ENCODE measurements at places on chromosomes 6 and 20.

- DNase-seq: no peak
These were observed 1.5 kb downstream of the MAFB start for GRCh38 chr20:40687384-40688128.

GRCh38 chr20:39691151-39691862 lies 729.2 kb downstream of the DHX35 start:
- DNase-seq: no peak

- no peak for DNase-seq
These were observed 45.1 kb upstream of the TENT5A start for GRCh38 chr6:81797591-81797990.

GRCh38 chr6:85449388-85449817 lies 480 bp upstream of the NT5E start:
- DNase-seq: peak; percentile 26

- no peak for DNase-seq
These were observed 61.0 kb downstream of the DZANK1 start for GRCh38 chr20:18405826-18406225.

GRCh38 chr6:29850011-29850553 lies 22.5 kb downstream of the HLA-G start:
- no peak for DNase-seq

- no peak for DNase-seq
These were observed 488.4 kb upstream of the MMS22L start for GRCh38 chr6:97771372-97771771.

DNA sequence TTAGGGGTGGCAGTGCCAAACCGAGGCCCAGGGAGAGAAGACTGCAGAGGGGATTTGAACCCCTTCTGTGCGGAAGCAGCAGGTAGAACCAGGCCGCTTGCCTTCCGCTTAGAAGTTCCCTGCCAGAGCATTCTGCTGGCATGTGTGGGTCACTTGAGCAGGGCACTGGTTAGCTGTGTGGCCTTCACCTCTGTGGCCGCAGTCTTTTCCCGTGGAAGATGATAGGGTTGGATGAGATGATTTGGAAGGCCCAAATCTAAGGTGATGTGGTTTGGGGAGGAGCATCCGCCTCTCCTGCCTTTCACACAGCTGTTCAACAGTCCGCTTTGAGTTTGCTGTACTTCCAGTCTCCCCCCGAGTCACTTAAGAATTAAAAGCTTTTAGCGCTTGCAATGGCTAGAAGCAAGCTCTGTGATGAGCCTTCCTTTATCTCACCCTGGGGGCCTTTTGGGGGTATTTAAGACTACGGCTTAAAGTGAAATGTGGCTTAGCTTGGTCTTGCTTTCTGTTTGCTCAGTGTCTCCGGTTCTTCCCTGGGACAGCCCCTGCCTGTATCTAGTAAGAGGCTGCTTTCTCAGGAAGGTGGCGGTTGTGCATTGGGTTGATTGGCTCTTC lies 743 bp downstream of the CMTR1 start:
- DNase-seq: peak; percentile 13

DNA sequence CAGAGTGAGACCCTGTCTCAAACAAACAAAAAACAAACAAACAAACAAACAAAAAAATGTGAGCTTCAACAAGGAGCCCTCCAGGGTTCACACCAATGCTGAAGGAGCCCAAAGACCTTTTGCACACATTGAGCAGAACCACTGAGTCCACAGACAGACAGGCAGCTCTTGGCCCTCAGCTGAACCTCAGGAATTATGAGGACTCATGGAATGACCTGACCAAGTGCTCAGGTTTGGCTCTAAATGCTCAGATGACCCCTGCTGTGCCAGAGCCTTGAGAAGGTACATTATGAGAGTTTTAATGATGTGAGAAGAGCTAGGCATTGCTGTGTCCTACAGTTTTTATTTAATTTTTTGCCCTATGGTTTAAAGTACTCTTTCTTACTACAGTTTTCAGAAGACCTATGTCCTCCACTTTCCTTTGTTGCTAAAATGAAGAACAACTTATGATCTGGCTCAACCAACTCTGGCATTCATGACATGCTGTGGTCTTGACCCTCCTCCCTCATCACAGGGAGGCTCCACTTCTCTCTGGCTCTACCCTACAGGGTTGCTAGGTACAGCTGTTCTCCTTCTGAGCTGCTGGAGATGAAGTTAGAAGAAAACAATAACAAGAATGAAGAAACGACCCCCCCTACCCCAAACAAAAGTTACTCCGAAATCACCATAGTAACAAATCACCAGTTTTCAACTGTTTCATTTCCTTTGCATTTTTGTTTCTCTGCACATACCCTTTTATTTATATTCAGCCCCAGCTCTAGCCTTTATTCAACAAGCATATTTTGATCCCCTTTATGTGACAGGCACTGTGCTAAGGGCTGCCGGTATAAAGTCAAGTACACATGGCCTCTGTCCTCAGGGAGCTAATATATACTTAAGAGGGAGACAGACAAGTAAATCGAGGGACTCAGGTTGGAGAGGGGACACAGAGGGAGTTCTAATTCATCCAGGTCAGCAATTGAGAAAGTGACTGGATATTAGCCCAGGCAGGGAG lies 128.7 kb upstream of the TRAF3IP2 start:
- DNase-seq: no peak

DNA sequence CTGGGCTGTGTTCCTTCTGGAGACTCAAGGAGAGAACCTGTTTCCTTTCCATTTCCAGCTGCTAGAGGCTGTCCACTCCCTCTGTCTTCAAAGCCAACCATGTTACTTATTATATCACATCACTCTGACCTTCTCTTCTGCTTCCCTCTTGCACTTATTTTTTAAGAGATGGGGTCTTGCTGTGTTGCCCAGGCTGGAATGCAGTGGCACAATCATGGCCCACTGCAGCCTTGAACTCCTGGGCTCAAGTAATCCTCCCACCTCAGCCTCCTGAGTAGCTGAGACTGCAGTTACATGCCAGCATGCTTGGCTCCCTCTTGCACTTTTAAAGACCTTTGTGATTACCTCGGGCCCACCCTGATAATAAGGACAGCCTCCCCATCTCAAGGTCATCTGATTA lies 160.0 kb upstream of the DTNBP1 start:
- DNase-seq: no peak

- no peak for DNase-seq
These were observed 627.4 kb upstream of the CITED2 start for GRCh38 chr6:140001821-140002341.

GRCh38 chr6:128598571-128598970 lies 78.2 kb upstream of the PTPRK start:
- no peak for DNase-seq

- no peak for DNase-seq
These were observed 456.2 kb downstream of the CD109 start for GRCh38 chr6:74152096-74152675.

- no peak for DNase-seq
These were observed 158.8 kb downstream of the NKAIN2 start for GRCh38 chr6:123962508-123962907.

DNA sequence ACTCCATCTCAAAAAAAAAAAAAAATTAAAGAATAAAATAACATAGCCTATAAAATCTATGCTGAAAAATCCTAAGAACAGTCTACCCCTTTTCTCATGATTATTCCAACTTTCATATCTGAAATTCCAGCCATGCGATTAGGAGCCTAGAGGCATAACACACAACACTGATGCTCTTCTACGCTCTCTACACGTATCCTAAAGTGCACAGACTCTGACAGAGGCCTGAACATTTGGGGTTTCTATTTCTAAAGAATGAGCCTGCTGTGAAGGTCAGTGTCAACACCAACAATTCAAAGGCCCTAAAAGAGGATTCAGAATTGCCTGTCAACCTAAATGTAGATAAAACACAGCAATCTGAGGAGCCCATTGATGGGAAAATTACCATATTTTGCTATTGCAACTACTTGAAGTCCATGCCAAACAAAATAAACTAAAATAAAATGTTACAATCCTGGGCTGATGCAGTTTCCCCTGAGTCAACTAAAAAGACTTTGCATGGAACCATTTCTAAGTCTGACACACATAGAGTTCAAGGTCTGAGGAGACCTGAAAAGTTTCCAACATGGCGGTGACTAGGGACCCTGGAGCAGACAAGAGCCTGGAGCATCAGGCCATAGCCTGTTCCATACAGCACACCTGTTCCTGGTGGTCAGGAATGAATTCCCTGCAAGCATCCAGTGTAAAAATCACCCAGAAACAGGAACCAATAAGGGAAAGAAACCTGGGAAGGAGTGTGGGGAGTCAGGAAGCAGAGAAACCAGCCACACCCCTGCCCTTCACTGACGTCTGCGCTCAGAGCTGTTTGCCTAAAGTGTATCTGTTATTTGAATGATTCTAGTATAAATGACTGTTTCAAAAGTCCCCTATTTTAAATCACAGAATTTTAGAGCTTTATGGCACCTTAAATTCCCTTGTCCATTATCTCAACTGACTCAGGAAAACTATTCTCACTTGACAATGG lies 11.8 kb downstream of the NINL start:
- no peak for DNase-seq

GRCh38 chr6:145819994-145820393 lies 5.4 kb upstream of the FBXO30 start:
- DNase-seq: no peak

DNA sequence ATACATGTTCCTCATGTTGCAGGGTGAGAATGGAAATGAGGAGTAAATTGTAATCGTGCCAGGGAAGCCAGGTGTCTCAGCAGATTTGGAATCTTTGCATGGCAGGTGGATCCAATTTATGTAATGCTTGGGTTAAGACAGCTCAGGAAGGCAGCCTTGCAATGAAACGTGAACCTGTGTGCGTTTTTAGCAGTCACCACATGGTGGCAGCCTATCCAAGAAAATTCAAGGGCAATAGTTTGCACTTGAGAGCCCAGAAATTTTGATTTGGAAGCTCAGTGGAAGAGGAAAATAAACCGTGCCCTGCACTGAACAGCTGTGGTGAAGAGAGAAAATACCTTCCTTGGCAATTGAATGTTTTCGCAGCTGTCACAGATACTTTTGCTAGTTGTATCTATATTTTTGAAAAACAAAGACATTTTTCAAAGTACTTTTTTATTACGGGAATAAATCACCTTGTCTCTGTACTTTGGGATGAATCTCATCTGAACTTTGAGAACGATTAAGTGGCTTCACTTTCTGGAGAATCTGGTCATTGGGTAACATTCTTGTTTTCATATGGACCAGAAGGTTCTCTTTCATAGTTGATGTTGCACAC lies 26.5 kb downstream of the MTHFD1L start:
- peak; percentile 29 for DNase-seq

DNA sequence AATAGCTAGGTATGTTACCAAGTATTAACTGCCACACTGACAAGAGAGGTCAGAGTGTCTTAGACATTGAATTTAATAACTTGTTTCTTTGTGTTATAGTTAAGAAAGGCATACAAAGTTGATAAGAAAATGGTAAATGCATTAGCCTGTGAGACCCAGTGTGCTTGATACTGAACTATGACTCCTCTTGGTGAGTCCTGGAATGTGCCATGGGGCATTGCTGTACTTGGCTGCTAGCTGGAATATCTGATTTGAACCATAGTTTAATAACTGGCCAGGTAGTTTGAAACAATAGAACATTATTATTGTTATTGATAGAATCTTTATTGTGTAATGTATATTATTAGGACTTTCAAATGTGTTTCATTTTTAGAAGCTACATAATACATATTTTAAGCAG lies 70.0 kb downstream of the ZFAND3 start:
- DNase-seq: no peak

DNA sequence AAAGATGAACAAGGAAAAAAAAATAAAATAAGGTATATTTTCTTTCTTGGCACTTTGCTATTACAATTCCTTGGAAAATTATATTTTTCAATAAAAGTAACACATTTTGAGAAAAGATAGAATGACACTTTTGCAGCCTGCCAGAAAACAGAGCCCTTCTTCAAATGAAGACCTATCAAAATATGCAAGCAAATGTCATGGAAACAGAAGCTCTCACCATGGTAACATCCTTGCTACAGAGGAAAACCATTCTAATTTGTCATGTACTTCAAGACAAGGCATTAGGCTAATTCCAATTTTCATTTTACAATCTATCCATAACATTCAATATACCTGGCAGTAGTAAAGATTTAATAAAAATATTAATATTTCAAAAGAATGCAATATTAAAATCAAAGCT lies 177.9 kb downstream of the RNGTT start:
- no peak for DNase-seq

Data from stimulated activated CD4-positive, alpha-beta T cell treated with anti-CD3 and anti-CD28 coated beads, Interleukin-2, amount 100 ng/mL, for 4 hours (primary cell).